ENCODE measurements at places on chromosomes 4 and X.

- DNase-seq, result no peak
Observed at GRCh38 chr4:83885256-83886182, 349.6 kb downstream of the GPAT3 start.

GRCh38 chr4:55169352-55169961 is 44.1 kb upstream of the KDR start:
- DNase-seq, result no peak

DNA sequence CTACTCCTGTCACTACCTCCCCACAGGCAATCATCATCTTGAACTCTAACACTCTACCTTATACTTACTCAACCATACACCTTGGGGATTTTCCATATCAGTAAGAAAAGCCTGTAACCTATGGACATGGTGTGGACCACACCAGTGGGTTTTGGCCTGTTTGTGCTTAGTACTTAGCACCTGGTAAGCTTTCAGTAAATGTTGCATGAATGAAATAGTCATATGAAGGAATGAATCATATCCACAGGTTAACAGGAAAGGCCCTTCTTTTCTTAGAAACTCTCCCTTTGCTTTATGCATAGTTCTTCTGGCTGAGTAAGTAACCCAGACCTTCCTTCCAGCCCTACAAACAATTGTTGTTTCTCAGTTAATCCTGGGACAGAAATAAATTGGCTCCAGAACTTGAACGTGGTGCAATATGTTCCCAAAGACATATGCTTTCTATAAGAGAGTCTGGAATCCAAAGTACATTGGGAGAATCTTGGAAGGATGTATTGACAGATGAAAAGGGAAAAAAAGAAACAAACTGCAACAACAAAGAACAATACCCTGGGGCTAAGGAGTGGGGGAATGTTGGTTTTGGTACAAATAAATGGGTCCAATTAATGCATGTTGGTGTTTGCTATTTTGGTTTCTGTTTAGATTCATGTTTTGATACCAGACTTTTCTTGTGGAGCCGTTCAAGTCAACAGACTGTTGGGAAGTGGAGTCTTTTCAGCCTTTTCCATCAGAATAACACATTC is 27.8 kb downstream of the RASL11B start:
- DNase-seq, result no peak

DNA sequence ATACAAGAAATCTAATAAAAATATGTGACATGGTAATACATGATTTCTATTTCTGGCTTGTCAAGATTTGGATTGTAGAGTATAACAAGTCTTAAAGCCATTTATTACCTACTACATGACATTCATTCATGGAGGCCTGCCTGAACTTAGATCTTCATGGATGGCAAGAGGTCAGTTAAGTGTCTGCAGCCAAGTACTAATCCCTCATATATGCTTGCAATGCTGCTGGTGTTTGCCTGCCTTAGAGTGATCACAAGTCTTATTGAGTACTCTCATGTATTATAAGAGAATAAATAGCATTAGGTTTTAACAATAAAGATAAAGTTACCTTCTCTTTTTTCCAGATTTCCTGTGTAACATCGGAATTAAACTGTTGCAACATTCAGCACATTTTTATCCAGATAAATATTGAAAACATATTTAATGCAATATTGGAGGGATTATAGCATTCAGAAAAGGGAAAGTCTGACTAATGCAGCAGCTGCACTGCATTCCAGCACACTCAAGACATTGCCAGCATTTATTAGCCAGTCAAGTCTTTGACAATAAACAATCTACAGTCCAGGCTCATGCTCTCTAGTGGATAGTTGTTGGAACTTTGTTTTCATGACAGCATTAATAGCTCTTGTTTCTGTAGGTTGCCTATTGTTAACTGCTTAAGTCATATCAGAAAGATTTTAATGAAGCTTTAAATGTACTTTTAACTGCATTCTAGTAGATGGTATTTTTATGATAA is 737.1 kb downstream of the FAT4 start:
- peak; percentile 51 for DNase-seq

GRCh38 chrX:133418588-133418987 is 3.3 kb upstream of the GPC4 start:
- DNase-seq, result no peak

GRCh38 chr4:7472442-7473013 is 37.8 kb upstream of the PSAPL1 start:
- DNase-seq, result no peak

DNA sequence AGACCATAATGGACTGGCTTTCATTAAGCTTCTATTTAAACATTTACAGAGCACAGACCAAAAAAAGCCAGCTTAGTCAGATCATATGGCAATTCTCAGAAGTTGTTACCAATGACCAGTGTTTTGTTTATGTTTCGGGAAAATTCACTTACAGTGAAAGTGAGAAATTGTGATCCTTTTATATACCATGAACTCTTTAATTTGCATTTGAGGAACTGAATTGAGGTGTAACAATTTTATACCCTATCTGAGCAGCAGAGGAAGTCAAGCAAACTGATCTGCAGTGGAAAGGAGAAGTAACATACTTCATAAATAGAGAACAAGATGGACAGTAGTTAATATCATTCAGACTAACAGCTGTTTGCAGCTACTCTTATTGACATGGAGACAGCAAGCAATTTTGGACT is 97.1 kb downstream of the TMA16 start:
- DNase-seq, result no peak

DNA sequence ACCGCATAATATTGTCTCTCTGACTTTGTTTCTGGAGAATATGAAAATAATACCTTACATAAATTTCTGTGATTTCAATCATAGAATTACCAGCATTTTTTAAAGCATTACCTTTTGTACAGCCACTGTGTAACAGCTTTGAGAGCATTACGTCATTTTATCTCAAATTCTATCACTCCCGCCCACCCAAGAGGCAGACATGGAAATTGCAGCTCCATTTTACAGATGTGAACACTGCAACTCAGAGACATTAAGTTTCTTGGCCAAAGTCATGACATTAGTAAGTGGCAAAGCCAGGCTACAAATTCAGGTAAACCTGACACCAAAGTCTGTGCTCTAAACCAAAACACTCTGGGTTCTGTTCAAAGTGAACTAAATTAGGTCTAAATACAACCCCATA is 33.6 kb upstream of the KDR start:
- DNase-seq, result no peak

- DNase-seq, result no peak
Observed at GRCh38 chr4:10761903-10762302, 77.3 kb upstream of the CLNK start.

DNA sequence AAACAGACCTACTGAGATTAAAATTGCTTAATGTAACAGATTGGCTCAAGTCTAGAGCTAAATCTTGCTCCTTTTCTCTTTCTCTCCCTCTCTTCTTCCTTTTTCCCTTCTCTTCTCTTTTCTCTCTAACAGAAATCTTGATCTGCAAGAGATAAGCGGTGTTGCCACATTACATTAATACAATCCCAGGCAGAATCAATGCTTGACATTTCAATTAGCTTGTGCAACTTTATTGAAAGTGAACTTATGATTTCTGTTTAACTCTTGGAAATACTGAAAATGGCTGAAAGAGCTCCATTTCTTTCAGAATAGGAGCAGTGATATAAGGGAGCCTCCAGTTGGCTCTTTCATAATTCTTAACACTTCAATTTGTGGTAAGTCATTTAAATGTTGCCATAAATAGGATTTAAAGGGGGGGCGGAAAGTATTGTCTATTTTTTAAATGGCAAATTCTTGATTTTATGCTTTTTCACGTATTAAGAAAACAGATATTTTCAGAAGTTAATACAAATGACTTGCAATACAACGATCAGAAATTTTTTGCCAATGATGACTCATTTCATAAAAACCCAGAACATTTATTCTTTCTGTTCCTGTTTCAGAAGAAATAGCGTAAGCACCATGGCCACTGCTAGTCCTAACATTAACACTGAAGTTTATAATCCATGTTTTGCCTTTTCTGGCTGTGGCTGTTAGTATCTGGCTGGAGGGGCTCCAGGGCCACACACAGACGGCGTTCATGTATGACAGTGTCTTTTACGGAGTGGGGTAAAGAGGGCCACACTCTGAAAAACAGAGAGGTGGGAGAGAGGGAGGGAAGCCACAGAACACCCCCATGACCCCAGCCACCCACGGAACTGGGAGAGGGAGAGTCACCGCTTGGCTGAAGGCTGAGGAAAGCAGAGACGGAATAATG is 115.7 kb upstream of the FAT1 start:
- no peak for DNase-seq

GRCh38 chr4:39528061-39528465 is 824 bp upstream of the UGDH start:
- DNase-seq, result no peak

GRCh38 chr4:89506866-89507491 is 199.4 kb upstream of the GPRIN3 start:
- DNase-seq, result no peak

DNA sequence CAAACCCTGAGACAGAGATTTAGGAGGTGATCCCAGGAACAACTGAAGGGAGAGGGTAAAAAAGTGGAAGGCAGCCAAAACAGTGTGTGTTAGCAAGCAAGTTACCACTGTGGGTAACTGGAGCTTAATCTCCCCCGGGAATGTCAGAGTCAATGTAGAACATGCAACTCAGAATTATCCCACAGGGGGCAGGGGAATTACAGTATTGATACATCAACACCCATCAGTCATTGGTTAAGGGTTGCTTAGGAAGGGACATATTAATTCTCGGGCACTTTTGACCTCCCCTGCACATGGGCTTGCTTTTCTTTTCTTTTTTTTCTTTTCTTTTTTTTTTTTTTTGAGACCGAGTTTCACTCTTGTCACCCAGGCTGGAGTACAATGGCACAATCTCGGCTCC is 29.3 kb downstream of the CXorf58 start:
- no peak for DNase-seq

DNA sequence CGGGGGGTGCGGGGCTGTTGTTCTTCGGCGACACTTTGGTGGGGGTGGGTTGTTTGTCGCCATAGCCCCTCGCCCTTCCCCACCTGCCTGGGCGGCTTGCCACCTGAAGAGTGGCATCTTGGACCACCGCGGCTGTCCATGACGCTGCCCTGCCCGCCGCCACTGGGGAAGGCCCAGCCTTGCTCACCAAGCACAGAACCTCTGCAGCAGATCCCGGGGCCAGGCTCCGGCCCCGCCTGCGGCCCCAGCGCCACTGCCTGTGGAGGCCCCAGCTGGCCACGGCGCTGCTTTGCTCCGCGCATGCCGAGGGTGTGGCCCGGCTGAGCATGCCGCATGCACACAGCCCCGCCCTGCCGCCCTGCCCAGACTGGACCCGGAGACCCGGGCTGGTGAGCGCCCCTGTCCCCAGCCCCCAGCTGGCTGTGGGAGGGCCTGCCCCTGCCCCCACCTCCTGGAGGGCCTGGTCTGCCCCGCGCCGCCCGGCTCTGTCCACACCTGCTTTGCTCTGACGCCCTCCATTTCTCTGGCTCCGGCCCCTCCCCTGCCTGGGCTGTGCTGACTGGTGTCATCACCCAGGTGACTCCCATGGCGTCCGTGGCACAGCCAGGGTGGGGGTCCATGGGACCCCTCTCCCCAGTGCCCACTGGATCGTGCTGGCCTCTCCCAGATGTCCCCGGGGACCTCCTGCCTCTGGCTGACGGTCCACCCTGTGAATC is 5.3 kb downstream of the NAT8L start:
- DNase-seq, result no peak

DNA sequence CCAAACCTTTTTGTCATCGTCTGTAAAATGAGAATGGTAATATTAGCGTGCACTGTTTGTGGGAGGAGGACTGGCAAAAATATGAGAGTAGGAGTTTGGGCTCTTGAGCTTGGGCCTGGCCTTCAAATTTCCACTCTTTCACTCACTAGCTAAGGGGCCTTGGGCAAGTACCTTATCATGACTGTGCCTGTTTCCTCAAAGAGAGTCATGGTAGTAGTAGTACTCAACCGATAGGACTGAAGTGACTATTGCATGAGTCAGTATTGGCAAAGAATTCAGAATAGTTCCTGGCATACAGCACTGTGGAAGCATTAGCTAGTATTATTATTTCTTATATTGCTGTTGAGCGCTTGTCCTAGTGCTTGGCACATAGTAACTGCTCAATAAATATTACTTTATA is 16.0 kb upstream of the RBM3 start:
- no peak for DNase-seq

DNA sequence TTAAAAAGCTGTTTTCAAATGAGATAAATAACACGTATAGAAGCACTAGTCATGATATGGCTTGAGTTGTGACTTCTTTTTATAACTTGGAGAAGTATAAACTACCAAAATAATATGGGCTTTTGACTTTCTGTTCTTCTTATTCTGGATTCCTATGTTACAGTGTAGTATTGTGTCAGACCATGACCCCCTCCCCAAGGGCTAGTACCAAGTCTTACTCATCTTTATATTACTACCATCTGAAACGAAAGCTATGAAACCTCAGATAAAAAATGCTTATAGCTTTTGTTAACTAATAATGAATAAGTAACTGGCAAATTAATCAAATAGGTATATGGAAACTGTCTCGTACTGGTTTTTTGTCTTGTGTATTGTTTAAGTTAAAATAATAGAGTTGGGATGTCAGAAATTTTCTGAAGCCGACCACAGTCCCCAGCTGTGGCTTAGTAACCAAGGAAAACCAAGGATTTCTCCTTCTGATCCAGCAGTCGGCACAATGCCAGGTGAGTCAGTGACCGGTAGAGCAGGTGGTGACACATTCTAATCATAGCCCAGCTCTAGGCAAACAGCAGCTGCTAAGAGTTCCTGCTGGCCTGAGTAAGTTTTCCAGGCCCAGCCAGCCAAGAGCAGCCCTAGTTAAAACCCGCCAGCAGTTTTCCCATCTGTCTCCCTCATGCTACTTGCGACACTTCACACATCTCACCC is 163.3 kb upstream of the PRDX4 start:
- DNase-seq, result no peak

DNA sequence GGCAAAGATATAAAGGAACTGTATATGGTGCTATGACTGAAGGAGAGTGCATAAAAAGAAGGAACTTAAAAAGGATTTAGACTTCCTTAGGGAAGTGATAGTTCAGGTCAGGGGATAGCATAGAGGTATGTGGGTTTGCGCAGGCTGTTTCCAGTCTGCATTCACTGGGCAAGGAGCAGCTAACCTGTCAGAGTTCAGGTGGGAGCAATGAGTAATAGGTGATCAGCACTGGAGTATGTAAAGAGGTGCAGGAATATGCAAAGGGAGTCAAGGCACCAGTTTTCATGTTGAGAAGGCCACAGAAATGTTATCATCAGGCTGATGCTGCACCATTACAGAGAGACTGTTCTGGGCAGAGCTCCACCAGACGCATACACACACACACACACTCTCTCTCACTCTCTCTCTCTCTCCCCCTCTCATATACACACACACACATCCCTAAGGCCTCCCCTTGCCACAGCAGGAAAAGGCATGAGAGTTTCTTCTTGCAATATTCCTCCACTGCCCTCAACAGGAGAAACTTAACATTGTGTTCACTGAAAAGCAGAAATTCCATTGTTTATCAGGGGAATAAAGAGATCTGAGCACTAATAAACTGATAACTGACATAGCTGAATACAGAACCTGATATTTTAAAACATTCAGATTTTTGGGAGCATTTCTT is 256.4 kb upstream of the GRID2 start:
- DNase-seq, result no peak

DNA sequence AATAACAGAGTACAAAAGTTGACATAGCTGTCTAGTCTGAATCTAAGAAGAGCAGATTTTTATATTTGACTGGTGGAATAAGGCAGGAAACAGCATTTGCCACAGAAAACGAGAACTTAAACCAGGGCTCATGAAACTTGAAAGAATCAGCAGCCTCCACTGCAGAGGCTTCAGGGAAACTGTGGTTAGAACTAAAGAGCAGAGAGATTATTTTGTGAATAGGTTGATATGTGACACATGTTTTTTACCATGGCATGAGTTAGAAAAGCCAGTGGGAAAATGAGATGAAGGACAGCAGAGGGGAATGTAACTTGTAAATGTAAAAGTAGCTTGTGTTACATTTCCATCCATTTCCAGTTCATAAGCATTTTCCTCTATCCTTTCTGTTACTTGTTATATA is 63.7 kb upstream of the CAMK2D start:
- peak; percentile 9 for DNase-seq

Measured in head of caudate nucleus (tissue), 42 donors.